ENCODE measurements at places on chromosomes 7 and 10.
A peak's percentile ranks its signal among the peaks of the same experiment; 100 is the strongest.

DNA sequence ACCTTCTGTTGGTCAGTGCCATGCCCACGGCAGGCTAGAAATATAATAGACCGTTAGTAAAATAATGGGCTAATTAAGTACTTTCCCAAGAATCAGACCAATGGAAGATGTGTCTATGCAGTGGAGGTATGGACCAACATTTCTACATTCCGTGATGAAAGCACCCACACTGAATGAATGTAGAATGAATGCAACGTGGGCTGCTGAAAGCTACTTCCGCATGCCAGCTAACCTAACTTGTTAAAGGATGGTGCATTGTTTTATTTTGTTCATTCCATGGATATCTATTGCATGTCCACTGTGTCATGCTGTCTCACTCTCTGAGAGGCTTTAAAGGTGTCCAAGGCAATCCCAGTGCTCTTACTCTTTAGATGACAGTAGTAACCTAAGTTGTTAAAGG, 112.9 kb upstream of the CAV2 start:
- DNase-seq = no peak

DNA sequence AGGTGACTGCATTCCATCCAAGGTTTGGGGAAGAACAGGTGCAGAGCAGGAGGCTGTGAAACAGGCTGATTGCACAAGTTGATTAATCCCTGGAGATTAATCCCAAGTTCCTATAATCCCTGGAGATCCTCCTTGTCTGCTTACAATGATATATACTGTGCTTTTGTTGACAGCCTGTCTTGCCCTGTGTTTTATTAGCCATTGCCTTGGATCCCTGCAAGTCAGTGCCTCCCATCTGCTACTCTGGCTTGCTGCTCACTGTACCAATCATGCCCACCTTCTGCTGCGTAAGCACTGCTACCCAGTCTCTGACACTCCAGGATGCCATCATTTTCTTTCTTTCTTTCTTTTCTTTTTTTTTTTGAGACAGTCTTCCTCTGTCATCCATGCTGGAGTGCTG, 65.4 kb downstream of the ANKRD61 start:
- no peak for DNase-seq

DNA sequence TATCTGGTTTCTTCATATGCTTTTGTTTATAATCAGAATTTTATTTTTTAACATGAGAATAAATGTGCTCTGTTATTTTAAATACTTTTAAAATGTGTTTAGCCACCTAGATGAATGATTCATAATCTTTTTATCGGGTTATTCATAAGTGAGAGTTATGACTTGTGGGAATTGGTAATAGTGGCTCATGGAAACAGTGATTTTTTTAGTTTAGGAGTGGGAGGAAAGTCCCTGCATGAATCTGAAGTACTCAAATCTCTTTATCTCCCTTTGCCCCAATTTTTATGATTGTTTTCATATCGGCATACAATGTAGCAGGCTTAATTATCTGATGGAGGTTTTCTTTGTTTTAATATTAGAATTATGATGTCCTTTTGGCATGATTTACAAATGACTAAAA, 42.9 kb downstream of the TAX1BP1 start:
- no peak for DNase-seq

- no peak for DNase-seq
Observed at GRCh38 chr10:129419397-129419796, 47.6 kb upstream of the MGMT start.

GRCh38 chr7:19610194-19610943, 98.5 kb downstream of the POLR1F start:
- no peak for DNase-seq

GRCh38 chr7:140261105-140261486, 84.3 kb upstream of the KDM7A start:
- no peak for DNase-seq

DNA sequence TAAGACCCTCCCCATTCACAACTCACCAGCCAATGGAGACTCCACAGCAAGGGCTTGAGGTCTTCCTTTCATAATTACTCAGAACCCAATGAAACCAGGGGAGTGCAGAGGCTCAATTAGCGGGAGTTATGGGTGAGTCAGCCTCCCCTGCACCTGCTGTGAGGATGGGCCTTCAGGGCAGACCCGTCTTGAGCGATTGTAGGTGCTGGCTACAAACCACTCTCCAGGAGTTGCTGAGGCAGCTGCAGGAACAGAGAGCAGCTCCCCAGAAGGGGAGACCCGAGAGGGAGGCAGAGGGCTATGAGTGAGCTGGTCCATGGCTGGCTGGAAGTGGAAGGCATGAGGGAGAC, 58.5 kb upstream of the SORCS3 start:
- DNase-seq = no peak

DNA sequence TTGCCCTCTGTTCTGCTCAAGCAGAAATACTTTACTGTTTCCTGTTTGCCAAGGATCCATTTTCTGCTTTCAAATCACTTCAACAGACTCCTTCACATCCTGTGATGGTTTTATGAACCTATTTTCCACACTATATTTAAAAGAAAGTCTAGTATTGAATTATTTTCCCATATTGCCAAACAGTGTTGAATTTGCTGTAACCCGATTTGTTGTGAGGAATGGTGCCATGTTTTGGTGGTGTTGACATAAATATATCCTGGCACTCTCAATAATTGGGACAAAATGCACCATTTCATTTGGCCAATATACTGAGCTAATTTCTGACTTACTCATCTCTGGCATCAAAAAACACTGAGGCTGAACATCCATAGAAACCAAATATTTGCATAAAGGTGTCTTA, 615.4 kb upstream of the SEMA3D start:
- no peak for DNase-seq

DNA sequence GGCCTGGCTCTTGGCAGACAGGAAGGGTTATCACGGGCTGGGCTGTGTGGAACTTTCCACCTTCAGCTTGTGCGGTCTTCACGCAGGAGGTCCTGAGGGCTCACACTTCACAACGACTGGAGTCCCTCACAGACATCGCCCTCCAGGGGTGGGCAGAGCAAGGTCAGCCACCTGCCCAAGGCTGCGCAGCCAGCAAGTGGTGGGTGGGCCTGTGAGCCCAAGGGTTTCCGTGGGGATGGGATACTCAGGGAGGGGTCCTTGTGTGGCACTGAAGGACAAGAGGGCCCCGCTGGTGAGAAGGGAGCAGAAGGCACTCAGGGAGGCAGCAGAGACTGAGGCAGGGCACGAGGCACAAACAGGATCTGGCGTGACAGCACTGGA, 22.0 kb downstream of the PDIA4 start:
- no peak for DNase-seq

DNA sequence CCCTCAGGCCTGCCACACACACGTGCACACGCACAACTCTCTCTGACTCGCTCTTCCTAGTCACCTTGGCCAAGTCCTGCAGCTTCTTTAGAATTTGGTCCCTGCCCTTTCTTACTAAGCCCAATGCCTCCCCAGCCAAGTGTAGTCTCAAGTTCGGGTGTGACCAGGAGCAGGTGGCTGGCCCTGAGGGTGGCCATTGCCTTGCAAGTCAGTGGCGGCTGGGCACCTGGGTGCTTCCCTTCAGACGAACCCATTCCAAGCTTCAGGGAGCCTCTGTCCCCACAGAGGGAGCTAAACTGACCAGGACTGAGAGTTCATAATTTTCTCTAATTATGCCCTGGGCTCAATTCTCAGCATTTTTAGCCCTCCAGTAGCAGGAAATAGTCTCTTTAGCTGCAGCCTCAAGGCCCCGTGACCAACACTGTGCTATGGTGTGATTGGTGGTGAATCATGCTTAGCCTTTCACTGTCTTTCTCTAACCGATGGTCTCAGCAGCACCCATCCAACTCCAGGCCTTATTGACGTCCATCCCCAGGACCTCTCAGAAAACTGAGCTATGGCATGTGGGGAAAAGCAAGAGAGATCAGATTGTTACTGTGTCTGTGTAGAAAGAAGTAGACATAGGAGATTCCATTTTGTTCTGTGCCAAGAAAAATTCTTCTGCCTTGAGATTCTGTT, 34.7 kb upstream of the FXYD4 start:
- no peak for DNase-seq

GRCh38 chr7:23539494-23539907, 7.7 kb upstream of the TRA2A start:
- peak; percentile 75 for DNase-seq

DNA sequence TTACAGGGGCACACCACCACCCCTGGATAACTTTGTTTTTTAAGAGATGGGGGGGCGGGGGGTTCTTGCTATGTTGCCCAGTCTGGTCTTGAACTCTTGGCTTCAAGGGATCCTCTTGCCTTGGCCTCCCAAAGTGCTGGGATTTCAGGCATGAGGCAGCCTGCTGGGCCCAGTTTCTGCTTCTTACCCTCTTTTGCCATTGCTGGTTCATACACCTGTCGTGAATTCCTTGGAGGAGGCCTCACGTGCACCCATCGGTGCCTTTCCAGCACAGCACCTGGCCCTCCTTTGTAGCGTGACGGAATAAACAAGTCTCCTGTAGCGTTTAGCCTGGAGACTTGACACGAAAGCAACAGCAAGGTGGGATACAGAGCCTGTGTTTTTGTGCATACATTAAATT, 75.5 kb downstream of the CARD11 start:
- DNase-seq = no peak

GRCh38 chr10:17176091-17176490, 25.4 kb downstream of the TRDMT1 start:
- no peak for DNase-seq

DNA sequence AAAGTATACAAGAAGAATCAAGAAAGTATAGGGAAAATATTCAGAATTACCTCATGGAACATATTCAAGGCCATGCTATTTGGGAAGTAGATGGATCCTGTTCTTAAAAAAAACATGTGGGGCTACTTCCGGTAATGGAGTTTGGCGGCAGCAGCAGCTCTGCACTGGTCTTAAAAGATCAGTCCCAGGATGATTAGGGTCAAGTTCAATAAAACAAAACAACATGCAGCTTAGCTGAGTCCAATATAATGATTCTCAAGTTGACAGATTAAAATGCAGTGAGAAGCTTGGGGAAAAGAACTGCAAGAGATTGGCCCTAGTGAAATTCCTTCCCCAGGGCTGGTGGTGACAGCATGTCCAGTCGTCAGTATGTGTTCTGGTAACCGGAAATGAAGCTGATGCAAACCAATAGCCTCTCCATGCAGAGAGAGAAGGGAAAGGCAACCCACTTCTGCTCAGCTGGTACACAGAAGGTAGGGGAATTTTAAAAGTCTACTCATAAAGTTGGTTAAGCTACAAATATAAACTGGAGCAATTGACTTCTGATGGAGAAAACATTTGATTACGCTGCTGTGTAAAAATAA, 305.1 kb upstream of the IMMP2L start:
- DNase-seq = no peak

- DNase-seq = no peak
Observed at GRCh38 chr7:84022009-84022408, 172.6 kb downstream of the SEMA3A start.

- DNase-seq = no peak
Observed at GRCh38 chr7:41700044-41700471, 2.8 kb downstream of the INHBA start.

DNA sequence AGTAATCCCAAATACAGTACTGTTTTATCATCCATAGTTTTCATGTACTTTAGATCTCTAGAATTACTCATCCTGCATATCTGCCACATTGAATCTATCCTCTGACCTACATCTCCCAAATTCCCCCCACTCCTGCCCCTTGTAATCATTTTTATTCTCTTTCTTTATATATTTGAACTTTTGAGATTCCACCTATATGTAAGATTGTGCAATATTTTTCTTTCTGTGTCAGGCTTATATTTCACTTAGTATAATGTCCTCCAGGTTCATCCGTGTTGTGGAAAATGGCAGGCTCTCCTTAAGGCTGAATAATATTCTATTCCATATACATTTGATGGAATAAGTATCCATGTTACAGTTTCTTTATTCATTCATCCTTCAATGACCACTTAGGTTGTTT, 640.4 kb downstream of the POM121L12 start:
- DNase-seq = no peak

GRCh38 chr7:70156057-70156456, 557.8 kb downstream of the AUTS2 start:
- no peak for DNase-seq

- no peak for DNase-seq
Observed at GRCh38 chr7:152052771-152053170, 27.3 kb downstream of the GALNT11 start.

DNA sequence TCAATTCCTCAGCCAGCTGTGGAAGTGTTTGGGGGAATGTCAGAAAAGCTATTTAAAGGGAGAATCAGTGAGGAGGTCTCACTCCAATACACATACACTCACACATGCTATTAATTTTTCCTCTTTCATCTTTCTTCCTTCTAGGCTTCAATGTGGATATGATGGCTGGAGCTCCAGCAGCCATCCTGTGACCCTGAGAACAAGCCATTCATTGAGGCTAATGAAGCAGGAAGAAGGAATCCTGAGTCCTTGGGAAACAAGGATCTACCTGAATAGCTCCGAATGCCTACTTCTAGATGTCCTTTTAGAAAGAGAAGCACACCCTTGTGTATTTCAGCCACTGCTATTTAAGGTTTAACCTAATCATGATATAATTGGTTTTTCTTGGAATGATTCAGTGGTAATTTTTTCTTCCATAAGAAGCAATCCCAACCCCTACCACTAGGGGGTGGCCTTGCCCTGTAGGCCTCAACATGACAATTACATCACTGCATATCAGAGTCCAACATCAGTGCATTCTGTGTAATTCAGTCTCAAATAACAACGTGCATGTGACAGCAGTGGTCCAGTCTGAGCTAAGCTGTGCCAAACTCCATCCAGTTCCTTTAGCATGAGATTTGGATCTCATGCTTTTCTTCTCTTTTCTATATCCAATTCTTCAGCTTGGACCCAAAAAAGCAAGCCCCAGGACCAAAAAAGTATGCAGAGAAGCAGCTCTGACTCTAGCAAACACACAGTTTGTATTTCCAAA, 85.3 kb upstream of the ANKRD1 start:
- DNase-seq = peak; percentile 1

DNA sequence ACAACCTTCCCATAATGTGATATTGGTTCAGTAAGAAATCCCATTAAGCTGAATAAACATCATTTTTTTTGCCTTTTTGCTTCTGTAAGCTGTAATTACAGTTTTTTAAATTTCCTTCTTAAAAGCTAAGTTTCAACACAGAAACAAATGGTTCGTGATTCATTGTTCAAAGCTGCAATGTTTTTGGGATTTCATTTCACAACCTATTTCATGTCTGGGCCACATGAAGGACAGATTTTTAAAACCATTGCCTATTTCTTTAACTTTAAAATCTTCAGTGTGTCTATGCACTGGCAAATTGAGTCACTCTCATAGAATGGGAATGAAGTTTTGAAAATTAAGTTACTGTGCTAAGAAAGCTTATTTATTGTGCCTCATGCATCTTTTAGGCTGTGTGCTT, 66.9 kb downstream of the TFPI2 start:
- no peak for DNase-seq

DNA sequence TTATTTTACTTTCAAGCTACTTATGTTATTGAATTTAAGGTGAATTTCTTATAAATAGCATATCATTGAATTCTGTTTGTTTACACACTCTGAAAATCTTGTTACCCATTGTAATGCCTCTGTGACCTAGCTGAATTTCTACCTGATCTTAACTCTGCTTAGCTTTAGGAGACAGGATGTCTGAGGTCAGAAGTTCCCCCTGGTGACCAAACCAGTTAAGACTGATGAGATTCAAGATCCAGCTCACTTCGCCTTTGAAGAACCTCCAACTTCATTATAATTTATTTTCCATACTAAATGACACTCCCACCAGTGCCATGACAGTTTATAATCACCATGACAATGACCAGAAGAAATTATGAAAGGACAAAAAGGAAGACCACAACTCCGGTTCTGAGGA, 213.4 kb upstream of the CDC14C start:
- no peak for DNase-seq

GRCh38 chr10:78301481-78301880, 267.8 kb downstream of the RPS24 start:
- no peak for DNase-seq

Data from bone marrow (tissue), 2 donors.